Hematopoietic multipotent progenitor cell treated with erythropoietin and hydrocortisone succinate and interleukin-3 and kit ligand, for 4 days (in vitro differentiated cells): ENCODE measurements at places on chromosomes 3 and 15.

- no peak for DNase-seq
These were observed 99.5 kb downstream of the ATG7 start for GRCh38 chr3:11371747-11372146.

GRCh38 chr3:2823031-2823430 is 287.1 kb downstream of the IL5RA start:
- no peak for DNase-seq

DNA sequence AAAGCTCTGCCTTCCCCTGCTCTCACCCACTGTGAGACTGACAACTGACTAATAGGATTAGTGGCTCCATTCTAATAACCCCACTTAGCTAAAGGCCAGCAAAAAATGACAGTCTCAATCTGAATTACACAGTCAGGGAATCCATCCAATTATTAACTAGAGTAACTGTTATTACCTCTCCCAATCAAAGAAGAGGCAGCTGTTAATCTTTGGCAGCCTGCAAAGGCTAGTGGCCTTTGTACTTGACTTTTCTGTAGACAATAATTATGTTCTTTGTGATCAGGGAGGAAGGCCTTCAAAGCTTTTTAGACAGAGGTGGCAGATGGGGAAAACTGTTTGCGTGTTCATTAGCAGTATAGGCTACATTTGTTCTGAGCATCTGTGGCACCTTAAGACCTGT is 177.7 kb downstream of the ISL2 start:
- DNase-seq = no peak

DNA sequence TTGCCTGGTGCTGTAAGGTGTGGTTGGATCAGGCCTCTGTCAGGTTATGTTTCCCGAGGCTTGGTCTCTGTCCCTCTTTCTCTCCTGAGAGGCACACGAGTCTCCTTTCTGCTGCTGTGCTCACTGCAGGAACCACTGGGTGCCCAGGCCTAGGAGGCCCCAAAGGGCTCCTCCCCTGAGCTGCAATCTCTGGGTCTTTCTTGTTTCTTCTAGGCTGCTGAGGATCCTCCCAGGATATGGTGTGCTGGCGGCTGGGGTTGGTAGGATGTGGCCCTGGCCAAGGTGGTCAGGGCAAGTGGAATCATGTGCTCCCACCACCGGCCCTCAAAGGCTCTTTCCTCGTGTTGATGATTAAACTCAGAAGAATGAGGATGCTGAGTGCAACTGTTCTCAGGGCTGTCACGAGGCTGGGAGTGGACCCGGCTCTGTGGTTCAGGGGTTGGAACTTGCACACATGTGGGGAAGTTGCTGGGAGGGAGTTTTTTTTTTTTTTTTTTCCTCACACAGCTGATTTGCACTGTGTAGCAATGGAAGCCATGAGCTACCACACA is 43.6 kb upstream of the CTSH start:
- DNase-seq = peak; percentile 80

GRCh38 chr3:121660356-121661171 is at the start of gene HCLS1:
TSS of gene HCLS1 (minus strand) at chr3:121660903. CDS start at chr3:121658347, 2,556 bp downstream.
- DNase-seq = peak; percentile 92

DNA sequence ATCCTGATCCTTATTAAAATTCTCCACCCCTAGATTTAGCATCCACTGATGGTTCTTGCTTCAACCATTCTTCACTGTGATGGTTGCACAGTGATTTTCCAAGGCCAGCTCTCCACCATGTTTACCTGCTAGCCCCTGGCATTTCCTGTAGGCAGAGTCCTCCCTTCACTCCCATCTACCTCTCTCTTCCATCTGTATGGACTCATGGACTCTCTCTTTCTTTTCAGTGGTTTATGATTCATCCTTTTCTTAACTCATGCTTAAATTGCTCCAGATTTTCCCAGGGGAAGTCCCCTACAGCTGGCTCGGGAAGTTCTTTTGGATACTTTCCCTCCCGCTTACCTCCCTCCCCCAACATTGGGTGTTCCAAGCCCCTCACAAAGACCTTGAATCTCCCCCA is 18.7 kb downstream of the TGM4 start:
- DNase-seq = no peak

DNA sequence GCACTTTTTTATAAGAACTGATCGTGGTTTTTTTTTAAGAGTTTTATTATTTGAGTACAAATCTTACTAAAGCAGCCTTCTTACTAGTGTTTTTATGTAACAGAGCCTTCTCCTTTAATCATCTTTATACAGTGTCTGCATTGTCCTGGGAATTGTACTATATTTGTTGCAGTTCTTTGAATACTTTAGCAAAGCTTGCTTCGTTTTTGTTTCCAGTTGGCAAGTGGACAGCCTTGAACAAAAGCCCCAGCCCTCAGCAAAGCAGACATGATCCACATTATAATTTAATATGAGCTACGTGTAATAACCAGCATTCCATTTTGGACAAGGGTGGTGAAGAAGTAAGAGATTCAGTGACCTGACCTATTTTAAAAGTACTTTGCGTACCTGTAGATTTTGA is 112.2 kb upstream of the FLNB start:
- no peak for DNase-seq

- DNase-seq = no peak
These were observed 250.9 kb upstream of the SEMA6D start for GRCh38 chr15:47466357-47466756.

DNA sequence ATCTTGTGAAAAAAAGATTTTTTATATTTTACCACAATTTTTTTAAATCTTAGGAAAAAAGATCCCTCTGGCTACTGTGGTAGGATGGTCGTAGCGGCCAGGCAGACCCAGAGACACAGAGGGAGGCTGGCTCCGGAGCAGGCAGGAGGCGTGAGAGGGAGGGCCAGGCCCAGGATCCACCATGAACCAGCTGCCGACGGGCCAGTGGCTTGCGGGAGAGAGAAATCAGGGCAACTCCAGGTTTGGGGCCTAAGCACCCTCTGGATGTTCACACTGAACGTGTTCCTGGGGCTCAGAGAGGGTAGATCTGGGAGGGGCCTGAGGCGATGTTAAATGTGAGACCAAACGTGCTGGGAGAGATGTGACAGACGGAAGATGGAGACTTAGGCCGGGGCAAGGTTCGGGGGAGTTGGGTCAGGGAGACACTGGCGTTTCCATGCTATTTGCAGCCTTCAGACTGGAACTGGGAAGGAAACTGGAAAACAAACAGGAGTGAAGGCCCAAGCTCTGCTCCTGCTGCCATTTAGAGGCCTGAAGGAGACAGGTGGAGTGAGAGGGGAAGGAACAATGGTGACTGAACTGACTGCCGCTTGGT is 1.6 kb upstream of the VILL start:
- DNase-seq = no peak
